ENCODE measurements at places on chromosomes 2 and 18. TPM values are rescaled to one million over a fixed set of nuclear protein-coding genes. Genes with fewer than 3 reads are reported as not detected.

DNA sequence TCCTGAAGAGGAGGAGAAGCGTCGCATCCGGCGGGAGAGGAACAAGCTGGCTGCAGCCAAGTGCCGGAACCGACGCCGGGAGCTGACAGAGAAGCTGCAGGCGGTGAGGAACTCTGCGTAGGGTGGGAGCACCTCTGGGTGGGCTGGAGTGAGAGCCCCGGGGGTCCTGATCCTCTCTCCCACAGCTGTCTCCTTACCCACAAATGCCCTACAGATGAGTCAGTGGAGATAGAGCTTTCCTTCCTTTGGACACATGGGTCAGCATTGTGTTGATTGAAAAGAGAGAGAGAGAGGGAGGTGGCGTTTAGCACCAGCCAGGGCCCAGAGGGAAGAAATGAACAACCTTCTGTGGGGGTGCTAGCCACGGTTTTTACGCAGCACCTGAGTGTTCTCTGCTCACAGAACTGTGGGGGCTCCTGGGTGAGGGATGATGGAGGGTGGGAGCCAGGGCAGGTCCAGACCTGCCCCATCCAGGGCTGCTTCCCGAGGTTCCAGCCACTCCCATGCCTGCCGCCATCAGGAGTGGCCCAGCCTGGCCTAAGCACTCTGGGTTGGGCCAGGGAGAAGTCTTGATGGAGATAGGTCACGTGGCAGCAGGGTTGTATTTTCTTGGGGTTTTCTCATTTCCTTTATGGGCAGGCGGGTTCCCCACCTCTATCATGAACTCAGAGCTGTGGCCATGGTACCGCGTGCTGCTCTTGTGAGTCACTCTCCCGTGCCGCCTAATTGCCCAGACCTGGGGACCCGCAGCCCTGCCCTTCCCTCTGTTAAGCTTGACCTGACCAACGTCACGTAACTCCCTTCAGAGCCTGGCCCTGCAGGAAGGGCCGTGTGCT lies 16.3 kb downstream of the FOSL2 start:
- peak; percentile 71 for DNase-seq

DNA sequence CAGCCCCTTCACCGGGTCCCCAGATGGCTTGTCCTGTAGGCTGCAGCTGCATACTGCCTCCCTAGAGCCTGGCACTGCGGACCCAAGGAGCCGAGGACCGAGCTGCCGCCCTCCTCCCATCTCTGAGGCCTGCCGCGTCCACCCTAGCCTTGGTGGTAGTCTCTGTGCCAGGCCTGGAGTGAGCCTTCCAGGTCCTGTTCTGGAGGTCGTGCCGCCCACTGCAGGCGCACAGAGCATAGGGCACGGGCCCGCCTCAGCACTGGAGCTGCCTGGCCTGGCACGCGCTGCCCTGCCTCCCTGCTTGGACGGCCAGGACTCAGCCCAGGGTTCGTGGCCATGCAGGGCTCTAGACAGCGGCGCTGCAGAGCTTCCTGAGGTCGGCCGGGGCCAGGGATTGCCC lies 239.5 kb downstream of the DCDC2C start:
- no peak for DNase-seq

DNA sequence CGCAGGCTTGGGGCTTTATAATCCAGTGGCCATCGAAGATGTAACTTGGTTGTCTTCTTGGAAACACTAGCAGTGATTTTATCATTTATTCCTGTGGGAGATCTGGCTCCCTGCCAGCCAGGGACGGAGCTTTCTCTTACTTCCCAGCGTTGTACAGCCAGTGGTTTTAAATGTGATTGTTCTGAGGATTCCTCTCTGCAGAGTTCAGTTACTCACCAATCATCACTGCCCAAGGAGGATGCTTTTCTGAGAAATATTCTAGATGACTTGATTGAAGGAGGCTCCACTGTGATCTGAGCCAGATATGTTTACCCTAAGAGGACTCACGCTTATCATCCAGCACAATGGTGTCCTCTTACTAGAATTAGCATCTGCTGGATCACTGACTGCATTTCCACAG lies 744.3 kb downstream of the RNF144A start:
- no peak for DNase-seq

DNA sequence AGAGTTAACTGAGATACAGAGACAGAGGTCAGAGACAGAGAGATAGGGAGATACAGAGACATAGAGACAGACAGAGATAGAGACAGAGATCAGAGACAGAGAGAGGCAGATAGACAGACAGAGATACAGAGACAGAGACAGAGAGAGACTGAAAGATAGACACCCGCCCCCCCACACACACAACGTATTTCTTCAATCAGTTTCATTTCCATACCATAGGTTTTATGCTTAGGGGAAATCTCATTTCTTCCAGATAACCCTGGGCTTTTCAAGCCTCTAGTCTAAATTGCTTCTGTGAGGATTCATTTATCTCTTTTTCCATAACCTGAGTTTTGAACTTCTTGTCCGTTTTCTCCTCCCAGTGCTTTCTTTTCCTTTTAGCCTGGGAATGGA lies 94.6 kb downstream of the CD8B2 start:
- DNase-seq = no peak

Gene SULT1C2
- not detected for total RNA-seq

DNA sequence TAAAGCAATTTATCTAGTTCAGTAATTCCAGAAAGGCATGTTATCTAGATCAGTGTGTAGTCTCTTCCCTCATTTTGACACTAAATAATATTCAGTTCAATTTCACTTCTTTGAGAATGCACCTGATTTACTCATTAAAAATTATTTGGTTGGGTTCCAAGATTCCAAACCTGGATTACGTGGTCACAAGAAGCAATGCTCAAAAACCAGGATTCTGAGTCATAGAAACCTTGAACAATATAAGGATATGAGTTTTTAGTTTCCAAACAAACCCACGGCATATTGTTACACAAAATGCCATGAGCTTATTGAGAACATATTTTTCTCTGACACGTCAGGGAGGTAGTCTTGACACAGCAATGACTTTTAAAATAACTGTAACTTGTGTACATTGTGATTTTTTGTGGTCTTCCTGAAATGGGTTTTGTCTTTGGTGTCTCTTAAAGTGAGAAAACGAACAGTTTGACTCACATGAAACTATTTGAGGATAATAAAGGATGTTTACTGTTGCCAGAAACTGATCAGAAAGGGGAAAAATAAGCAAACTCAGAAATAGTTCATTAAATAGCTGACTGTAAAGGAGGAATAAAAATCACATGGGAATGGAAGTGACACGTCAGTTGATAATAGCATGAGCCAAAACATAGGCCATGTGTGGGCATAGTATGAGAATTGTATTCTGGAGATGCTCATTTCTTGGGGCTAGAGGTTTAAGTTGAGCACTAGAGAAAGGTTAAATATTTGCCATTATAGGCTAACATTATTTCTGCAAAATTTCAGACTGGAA lies 617.7 kb upstream of the CDH2 start:
- no peak for DNase-seq

DNA sequence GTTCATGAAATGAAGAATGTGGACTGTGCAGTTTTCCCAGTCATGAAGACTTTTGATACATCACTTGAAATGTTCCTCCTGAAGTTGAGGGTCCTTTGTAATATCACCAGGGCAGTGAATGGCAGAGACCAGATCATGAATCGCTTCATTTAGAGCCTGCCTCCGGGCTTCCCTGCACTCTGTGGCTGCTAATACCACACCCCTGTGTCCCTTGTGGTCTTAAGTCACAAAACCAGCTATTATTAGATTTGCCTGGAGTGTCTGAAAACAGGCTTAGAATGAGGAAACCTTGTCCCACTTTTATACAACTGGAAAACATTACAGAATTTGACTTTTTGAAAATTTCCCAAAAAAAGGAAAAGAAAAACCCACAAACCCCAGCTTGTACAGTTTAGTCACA lies 147.9 kb downstream of the MGAT5 start:
- DNase-seq = no peak

Gene CFC1
- not detected for total RNA-seq

GRCh38 chr2:99648178-99648844 lies 158.5 kb upstream of the REV1 start:
- no peak for DNase-seq

GRCh38 chr2:10168221-10168620 lies 45.7 kb downstream of the RRM2 start:
- no peak for DNase-seq

Gene LDLRAD4
- 32.7 TPM for total RNA-seq

Gene IGFBP5
- not detected for total RNA-seq

Gene EMX1
- not detected for total RNA-seq
